ENCODE measurements at places on chromosomes 16 and 17.

DNA sequence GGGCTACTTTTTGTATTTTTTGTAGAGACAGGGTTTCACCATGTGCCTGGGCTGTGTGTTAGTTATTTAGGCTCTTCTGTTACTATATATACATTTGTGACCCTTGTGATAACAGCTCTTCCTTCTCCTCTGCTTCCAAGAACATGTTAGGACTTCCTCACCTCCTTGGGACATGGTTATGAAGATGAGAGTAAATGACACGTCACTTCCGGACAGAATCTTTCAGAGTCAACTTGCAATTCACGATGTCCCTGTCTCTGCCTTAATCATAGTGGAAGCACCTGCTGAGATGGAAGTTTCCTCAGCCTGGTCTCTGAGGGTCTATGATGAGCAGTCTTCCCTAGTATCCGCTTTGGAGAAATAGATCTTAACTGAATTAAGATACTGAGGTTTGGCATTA lies 42.9 kb downstream of the CCDC42 start:
- DNase-seq, result no peak

GRCh38 chr17:2545393-2545792 lies 33.7 kb upstream of the METTL16 start:
- DNase-seq, result no peak

- DNase-seq, result no peak
Measured at GRCh38 chr16:27106305-27106704, 39.6 kb downstream of the C16orf82 start.

DNA sequence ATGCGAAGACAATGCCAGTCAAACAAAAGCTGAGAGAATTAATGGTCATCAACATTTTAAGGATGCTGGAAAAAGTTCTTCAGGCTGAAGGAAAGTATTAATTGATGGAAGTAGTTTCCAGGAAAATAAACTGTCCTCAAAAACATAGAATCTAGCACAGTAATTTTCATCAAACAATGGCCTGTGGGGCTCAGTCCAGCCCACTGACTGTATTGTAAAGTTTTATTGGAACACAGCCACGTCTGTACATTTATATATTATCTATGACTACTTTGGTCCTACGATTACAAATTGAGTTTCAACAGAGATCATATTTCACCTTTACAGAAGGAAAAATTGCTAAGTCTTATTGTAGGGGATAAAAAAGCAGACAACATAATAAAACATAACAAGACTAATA lies 484.5 kb downstream of the KCNJ2 start:
- DNase-seq, result no peak

DNA sequence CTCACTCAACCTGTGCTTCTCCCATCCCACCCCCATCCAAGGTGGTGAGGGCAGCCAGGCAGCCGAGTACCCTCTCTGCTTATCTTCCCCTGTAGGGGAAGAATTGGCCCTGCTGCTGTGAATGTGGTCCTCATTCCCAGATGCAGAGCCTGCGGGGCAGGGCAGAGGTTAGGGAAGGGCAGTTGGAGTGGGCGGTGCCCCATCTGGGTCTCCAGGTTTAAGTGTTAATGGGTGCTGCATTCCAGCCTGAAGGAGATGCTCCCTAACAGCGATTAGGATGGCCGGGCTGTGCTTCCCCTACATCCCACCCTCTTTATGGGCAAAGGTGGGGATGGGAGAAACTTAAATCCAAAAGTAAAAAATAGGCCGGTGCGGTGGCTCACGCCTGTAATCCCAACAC lies 12.1 kb downstream of the TMEM95 start:
- no peak for DNase-seq

GRCh38 chr17:76142585-76143041 lies 1.6 kb upstream of the FOXJ1 start:
- no peak for DNase-seq

DNA sequence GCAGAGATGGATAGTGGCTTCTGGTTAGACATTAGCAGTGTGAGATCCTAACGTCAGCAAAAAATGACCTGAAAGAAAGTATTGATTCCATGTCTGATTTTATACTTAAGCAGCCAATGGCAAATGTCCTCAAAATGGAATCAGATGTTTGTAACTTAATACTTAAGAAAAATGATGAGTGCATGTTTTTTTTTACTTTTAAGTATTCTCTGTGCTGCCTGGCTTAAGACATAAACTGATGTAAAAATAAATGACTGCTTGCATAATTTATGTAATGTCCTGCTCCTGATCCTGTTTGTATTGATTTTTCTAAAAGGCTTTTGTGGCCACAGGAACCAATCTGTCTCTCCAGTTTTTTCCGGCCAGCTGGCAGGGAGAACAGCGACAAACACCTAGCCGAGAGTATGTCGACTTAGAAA lies 7.4 kb downstream of the CBFB start:
- no peak for DNase-seq

GRCh38 chr16:12532871-12533610 lies 270.6 kb downstream of the CPPED1 start:
- no peak for DNase-seq

- DNase-seq, result no peak
Measured at GRCh38 chr17:2361010-2361760, 23.9 kb downstream of the SGSM2 start.

DNA sequence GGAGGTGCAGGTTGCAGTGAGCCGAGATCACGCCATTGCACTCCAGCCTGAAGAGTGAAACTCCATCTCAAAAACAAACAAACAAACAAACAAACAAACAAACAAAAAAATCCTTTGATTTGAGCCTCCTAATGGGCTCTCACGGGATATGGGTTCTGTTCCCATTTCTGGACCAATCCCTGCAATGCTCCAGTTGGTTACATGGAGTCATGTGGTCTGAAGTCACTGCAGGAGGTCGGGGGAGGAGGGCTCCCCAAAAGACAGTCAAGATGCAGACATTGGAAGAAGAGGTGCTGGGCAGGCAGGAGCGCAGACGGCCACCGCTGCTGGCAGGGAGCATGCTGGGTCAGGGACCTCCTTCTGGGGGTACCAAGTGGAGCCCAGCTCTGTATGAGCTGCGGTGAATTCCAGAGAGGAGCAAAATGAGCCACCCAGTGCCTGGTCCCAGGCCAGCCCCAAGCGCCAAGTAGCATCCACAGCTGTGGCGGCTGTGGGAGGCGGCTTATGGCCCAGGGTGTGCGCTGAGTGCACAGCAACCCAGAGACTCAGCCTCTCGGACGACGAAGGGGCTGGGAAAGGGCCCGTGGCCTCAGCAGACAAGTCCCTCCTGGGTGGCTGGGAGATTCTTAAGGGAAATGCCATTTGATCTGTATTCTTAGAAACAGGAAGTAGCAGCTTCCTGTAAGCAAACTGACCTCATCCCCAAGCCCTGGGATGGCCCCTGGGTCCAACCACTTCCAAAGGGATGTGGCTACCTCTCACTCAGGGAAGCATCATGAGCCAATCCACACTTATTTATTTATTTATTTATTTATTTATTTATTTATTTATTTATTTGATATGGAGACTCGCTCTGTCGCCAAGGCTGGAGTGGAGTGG lies 19.6 kb upstream of the ATP2A3 start:
- no peak for DNase-seq

GRCh38 chr17:76145231-76146052 lies 4.4 kb upstream of the FOXJ1 start:
- no peak for DNase-seq

- no peak for DNase-seq
Measured at GRCh38 chr17:13584701-13585080, 17.0 kb downstream of the HS3ST3A1 start.

GRCh38 chr16:49716339-49716934 lies 139.5 kb downstream of the ZNF423 start:
- no peak for DNase-seq
